ENCODE measurements at places on chromosomes 3 and 15.
A peak's percentile ranks its signal among the peaks of the same experiment; 100 is the strongest.

DNA sequence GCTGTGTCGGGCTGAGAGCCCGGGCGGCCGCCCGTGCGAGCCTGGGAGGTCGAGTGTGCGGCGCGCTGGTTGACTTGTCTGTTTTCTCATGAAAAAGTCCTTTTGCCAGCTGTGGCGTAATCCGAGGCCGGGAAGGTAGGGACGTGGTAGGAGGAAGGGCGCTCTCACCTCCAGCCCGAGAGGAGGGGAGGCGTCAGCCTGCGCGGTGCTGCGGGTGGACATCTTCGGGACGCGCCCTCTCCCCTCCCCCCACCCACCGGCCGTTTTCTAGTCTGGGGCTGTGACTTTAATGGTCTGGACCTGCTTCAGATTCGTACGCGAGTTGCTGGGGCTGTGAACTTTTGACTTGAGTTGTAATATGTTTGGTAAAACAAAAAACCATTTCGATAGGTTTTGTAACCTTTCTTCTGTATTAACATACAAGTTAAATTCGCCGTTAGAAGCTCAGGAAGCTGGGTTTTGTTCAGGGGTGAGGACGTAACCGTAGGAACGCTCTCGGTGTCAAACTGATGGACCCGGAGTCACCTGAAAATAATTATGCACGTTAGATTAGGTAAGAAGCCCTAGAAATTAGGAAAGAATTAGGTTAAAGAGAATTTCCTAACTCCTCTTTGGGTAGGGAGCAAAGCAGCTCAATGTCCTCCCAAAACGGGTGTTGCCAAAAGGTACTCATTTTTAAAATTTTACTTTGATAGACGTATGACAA is 762 bp downstream of the NCK1 start:
- peak overlapping the region; percentile 59 for H3K4me3 ChIP-seq
- DNase-seq: peak; percentile 74
- peaks cover 2% of the 10 kb centered on the region for H3K4me1 ChIP-seq
- H3K27ac ChIP-seq: peak overlapping the region; percentile 97

GRCh38 chr3:59237121-59237520 is 187.3 kb upstream of the CFAP20DC start:
- no peak overlapping the region for H3K4me3 ChIP-seq
- DNase-seq: no peak
- H3K27me3 ChIP-seq: peaks cover 3% of the 10 kb centered on the region
- no peaks in the 10 kb centered on the region for H3K4me1 ChIP-seq

- no peaks in the 10 kb centered on the region for H3K27me3 ChIP-seq
- no peak overlapping the region for H3K27ac ChIP-seq
- no peaks in the 10 kb centered on the region for H3K36me3 ChIP-seq
- no peaks in the 10 kb centered on the region for H3K4me1 ChIP-seq
Observed at GRCh38 chr15:77276096-77276495, 143.8 kb downstream of the PEAK1 start.

DNA sequence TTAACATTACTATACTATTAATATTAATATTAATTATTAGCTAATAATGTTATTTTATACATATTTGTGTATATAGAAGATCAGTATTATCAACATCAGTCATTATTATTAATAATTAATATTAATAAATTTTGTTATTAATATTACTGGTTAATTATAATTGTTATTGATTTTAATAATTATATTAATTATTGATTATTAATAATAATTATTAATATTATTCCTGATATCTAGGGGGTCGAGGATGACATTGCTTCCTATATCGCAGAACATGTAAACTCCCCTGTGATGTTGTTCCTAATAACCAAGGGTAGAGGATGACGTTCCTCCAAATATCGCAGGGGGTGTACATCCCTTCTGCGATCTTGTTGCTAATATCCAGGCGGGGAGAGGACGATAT is 17.3 kb upstream of the BMF start:
- no peaks in the 10 kb centered on the region for H3K4me1 ChIP-seq
- H3K27me3 ChIP-seq: no peaks in the 10 kb centered on the region
- no peak overlapping the region for H3K27ac ChIP-seq
- no peak for DNase-seq

- H3K4me1 ChIP-seq: no peaks in the 10 kb centered on the region
- H3K36me3 ChIP-seq: no peaks in the 10 kb centered on the region
- H3K27me3 ChIP-seq: no peaks in the 10 kb centered on the region
- H3K4me3 ChIP-seq: no peak overlapping the region
- no peak for DNase-seq
Observed at GRCh38 chr3:138038725-138039462, 28.9 kb downstream of the CLDN18 start.

- H3K27ac ChIP-seq: no peak overlapping the region
- no peak for DNase-seq
- H3K27me3 ChIP-seq: no peaks in the 10 kb centered on the region
- no peaks in the 10 kb centered on the region for H3K4me1 ChIP-seq
- H3K4me3 ChIP-seq: no peak overlapping the region
- no peaks in the 10 kb centered on the region for H3K36me3 ChIP-seq
Observed at GRCh38 chr3:68705695-68706094, 226.7 kb downstream of the TAFA4 start.

DNA sequence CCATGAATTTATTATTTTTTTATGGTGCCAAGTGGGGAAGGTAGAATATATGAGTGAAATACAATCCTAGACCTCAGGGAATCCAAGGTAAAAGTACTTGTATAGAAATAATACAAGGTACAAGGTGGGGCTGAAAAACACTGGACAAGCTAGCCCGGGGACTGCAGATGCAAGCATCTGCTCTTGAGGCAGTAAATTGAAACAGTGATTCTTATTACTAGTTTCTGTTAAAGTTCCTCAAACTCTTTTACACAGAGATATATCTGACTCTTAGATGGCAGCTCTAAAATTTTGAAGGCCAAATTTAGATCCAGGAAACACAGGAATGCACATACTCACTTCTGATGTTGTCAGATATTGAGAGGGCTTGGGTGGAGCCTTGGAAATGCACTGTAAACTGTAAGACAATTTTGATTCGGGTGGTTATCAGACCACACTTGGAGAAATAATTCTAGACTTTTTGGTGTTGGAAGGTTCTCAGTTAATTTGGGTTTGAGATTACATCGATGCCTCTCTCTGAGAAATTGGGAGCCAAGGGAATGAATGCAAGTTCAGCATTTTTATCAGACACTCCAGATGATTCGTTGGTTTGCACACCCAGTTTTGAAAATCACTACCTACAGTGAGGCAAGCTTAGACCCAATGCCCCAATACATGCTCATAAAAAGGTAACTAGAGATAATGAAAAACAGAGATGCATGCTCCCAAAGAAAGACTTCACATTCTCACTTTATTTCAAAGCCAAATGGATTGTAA is 7.3 kb downstream of the TP63 start:
- H3K36me3 ChIP-seq: no peaks in the 10 kb centered on the region
- no peak overlapping the region for H3K4me3 ChIP-seq
- H3K27ac ChIP-seq: no peak overlapping the region
- no peaks in the 10 kb centered on the region for H3K4me1 ChIP-seq
- H3K27me3 ChIP-seq: no peaks in the 10 kb centered on the region

Measured in liver (tissue), 10 donors.